ENCODE measurements at places on chromosomes 4 and X. TPM values are rescaled to one million over a fixed set of nuclear protein-coding genes. Genes with fewer than 3 reads are reported as not detected.
A peak's percentile ranks its signal among the peaks of the same experiment; 100 is the strongest.

The TCEAL3 gene
- 3.1 TPM for total RNA-seq

GRCh38 chr4:100431416-100431815 lies 86.4 kb downstream of the EMCN start:
- no peak for DNase-seq

The TRPC5OS gene
- not detected for total RNA-seq

The MTNR1A gene
- total RNA-seq: not detected

GRCh38 chr4:186770481-186771175 lies 47.0 kb upstream of the FAT1 start:
- no peak for DNase-seq

DNA sequence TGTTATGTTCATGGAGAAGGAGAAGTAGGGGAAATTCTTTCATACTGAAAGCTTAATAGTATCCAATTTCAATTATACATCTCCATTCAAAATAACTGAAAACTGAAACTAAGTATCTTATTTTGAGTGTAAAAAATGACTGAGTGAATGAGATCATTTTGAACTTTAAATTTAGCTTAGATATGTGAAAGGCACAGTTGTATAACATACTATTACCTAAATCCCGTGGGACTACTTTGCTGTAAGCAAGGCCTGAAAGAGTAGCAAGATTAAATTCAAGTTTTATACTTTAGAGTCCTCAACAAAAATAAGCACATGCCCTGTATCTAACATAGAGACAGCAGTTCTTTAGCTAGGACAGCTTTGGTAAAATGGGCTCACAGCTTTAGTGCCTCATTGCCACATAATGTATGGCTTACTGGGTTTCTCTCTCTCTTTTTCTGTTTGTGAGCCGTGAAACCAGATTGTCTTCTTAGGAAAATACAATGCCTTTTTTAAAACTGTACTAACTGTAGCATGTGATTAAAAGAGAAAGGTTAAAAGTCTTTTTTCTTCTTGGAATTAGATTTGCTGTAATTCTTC lies 43.2 kb downstream of the GSTCD start:
- no peak for DNase-seq

The SLC25A6 gene
- 235 TPM for total RNA-seq

DNA sequence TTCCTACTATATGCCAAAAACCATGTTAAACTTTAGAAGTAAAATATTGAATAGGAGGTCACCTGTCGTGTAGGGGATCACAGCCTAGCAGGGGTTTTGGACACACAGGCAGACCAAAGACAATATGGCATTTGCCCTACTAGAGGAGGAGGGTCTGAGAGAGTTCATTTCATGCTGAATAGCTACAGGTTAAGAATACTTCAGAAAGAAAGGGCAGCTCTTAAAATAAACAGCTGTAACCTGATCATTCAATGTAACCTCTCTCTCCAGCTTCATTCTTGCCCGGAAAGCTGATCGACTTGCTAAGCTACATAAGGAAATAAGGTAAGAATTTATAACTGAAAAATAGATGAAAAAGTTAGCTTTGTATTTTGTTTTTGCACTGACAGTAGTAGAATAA lies 79.9 kb downstream of the MAOA start:
- DNase-seq: no peak

GRCh38 chr4:175435381-175435783 lies 376.7 kb downstream of the GPM6A start:
- DNase-seq: no peak

- no peak for DNase-seq
These were observed 1165.8 kb upstream of the ADGRL3 start for GRCh38 chr4:60034361-60034760.

GRCh38 chr4:26048950-26049349 lies 134.9 kb downstream of the SMIM20 start:
- DNase-seq: no peak

DNA sequence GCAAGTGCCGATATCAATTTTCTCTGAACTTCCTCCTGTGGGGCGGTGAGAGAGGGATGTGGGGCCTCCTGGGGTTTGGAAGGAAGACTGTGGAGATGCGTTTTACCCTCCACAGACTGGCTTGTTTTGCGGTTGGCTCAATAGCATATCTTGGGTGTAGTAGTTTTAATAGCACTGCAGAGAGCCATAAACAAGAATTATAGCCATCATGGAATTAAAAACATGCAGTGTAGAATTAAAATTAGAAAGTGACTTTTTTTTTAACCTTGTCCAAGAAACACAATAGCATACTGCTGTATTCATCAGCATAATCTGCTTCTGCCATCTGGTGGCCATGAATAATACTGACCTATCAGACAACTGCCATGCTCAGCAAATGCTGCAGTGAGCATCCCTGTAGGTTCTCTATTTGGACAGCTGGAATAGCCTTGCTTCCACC lies 47.3 kb upstream of the SCML1 start:
- DNase-seq: peak; percentile 43

The FBXW7 gene
- 62.9 TPM for total RNA-seq

DNA sequence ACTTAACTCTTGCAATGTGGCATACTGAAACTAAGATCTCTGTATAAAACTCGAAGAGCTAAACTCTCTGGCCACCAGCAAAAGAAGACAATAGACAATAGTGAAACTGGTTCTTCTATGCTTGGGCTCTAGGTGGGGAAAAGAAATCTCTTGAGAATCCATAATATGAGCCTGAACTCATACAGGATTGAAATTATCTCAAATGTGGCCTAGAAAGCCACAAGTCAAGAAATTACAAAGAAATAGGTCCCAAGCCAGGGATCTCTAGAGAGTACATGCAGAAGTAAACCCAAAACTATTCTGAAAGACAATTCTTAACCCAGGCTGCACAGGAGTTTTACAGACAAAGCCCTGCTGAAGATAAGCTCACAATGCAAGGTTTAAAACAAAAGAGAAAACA lies 127.4 kb downstream of the ANAPC10 start:
- DNase-seq: no peak

The ADH7 gene
- not detected for total RNA-seq

The RAB33A gene
- 38.8 TPM for total RNA-seq

DNA sequence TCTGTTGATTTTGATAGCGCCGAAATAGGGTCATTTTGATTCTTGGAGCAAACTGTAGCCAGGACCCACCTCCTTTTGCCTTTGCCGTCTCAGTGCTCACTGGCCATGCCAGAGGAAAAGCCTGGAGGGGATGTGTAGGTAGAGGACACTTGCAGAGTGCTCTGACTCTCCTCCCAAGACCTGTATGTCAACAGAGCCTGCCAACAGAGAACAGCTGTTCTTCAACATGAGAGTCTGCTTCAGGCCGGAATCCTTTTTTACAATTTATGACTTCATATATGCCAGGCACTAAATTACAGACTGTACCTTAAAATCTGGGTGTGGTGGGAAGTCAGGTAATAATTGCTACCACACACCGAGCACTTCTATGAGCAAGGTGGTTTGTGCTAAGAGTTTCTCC lies 94.2 kb downstream of the KDR start:
- DNase-seq: no peak

GRCh38 chrX:72620550-72621145 lies 48.0 kb upstream of the HDAC8 start:
- DNase-seq: peak; percentile 80

GRCh38 chr4:159341522-159341921 lies 238.6 kb downstream of the RAPGEF2 start:
- no peak for DNase-seq

The NKX6-1 gene
- total RNA-seq: not detected

The DSPP gene
- total RNA-seq: not detected

The CFAP47 gene
- not detected for total RNA-seq
